ENCODE measurements at places on chromosomes 3 and 15. TPM values are rescaled to one million over a fixed set of nuclear protein-coding genes. Genes with fewer than 3 reads are reported as not detected.
A peak's percentile ranks its signal among the peaks of the same experiment; 100 is the strongest.

DCLK3 gene
- total RNA-seq, result under 0.01 TPM

GRCh38 chr3:125644036-125645005 is 49.0 kb upstream of the OSBPL11 start:
- DNase-seq, result peak; percentile 58

- DNase-seq, result no peak
Measured at GRCh38 chr15:30788595-30788994, 115.1 kb upstream of the FAN1 start.

DNA sequence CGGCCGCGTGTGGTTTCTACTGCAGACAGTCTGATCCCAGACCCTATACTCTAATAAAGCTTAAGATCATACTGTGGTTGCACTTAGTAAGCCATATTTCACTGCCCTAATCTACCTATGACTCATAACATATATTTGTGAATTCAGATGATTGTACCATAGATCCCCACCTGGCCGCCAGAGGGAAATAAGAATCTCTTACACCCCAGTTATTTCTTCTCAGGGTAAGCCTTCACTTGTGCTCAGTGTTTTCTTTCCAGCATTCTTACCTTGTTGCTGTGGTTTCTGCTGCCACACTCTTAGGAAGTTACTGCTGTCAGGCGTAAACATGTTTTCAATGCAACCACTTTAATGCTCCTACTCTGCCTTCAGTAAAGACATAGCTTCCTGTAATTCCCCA is 105.9 kb downstream of the B3GALNT1 start:
- DNase-seq, result no peak

DNA sequence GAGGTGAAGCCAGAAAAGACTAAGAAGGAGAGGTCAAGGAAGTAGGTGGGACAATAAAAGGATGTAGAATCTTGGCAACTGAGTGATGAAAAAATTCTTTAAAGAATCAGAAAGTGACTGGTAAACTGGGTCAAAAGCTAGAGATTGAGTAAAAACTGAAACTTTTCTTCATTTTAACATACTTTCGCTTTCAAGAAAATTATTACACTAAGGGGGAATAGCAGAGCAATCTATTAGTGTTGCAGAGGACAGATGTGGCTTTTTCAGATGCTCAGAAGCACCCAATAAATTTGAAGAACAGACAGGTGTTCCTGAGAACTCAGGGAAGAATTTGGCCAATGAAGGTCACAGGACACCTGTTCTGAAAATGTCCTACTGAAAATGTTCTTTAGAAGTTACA is 805.4 kb upstream of the ALCAM start:
- no peak for DNase-seq

DNA sequence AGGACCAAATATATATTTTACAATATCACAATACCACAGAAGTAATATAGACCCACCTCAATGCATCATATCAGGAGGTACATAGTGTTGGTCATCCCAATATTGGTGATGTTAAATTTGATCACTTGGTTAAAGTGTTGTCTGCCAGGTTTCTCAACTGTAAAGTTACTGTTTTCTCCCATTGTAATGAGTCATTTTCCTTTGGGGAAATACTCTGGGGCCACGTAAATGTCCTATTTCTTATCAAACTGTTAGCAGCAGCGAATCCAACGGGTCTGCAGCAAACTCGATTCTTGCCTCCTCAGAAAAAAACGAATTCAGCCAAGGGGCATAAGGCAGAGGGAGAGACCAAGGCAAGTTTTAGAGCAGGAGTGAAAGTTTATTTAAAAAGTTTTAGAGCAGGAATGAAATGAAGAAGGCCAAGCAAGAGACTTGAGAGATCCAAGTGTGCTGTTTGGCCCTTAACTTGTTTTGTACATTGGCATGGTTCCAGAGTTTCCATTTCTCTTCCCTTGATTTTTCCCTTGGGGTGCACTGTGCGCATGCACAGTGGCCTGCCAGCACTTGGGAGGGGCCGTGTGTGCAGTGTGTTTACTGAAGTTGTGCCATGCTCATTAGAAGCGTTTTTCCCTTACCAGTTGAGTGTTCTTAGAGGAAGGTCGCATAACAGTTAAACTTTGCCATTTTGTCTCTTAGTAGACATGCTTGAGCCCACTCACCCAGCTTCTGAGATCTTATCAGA is 512.5 kb downstream of the AGBL1 start:
- DNase-seq, result no peak

ZNF662 gene
- total RNA-seq, result 6.2 TPM

DNA sequence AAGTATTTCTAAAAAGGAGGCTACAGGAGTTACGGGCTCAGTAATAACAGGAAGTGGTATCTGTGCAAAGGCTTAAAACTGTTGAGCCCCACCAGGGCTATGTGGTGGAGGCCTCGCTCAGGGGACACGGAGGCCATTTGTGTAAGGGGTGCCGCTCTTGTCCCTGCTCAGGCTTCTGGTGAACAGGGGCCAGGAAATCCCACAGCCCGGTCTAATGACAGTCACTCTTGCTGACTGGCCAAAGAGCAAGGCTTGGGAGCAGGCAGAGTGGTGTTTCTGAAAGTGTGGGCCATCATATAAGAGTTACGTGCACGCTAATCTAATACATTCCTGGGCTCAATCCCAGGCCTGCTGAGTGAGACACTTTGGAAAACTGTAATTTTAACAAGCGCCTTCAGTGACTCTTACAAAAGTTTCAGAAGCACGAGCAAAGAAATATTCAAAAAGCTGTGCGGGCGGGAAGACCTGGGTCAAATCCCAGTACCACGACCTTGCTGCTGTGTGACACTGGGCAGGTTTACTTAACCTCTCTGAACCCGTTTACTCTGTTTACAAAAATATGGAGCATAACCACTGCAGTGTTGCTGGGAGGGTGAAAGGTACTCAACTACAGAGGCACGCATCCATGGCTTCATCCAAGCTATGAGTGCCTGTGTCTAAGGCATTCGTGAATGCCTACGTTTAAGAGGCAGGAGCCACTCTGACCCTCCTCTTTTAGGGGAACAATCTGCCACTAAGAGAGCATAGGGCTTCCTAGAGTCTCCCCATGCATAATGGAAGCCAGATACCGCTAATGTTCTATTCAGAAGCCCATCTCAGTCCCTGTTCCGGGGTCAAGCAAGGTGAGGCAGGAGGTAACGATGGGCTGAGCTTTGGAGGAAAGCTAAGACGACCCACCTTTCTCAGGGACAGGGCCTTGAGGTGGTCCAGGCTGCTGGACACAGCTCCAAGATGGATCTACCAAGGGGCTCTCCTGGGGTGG is 2.0 kb downstream of the ATP10A start:
- no peak for DNase-seq

DNA sequence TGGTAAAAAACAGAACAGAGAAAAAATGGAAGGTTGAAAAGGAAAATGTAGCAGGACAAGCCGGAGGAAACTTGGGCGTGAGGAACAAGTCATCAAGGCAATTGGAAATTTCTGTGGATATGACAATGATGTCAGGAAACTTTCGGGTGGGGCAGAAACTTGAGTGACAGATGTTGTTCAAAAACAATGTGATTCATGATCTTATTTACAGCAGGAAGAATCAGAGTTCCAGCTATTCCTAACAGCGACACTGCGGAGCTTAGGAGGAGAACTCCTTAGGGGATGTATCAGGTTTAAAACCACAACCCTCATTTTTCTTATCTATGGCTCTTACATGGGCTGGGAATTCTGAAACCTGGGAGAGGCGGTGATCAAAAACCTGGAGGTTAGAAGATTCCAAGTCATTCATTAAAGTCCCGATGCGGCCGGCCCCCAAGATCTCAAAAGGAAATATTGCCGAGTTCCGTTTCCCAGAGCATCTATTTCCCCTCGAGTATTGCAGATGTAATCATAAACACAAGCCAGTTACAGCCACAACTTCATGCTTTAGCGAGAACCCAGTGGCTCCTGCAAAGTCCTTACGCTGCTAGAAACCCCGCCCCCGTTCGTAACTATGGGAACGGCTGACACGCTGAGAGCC is 659 bp upstream of the ARRDC4 start:
- no peak for DNase-seq

- peak; percentile 64 for DNase-seq
Measured at GRCh38 chr3:45677033-45677446, 12.2 kb upstream of the SACM1L start.

Measured in adrenal gland (tissue), 19 donors.